ENCODE measurements at places on chromosomes 6 and 20. TPM values are rescaled to one million over a fixed set of nuclear protein-coding genes. Genes with fewer than 3 reads are reported as not detected.

The FAM217A gene
- not detected for total RNA-seq

DNA sequence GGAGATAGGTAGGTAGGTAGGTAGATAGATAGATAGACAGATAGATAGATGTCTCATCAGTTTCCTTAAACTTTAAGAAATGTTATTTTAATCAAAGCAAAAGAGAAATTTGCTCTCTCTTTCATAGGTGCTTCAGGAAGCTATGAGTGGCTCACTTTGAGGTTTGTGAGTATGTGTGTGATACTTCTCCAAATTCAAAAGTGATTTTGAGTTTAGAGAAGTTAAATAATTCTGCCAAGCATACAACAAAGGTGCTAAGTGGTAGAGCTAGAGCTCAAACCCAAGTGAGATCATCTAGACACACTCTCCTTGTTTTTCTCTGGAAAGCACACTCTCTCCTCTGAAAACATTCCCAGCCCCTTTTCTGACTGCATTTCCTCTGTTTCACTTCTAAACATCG, 156.2 kb downstream of the EDN1 start:
- no peak for DNase-seq

GRCh38 chr6:37137201-37138090, 32.5 kb upstream of the PIM1 start:
- peak; percentile 91 for DNase-seq

GRCh38 chr6:169118346-169118830, 135.3 kb downstream of the THBS2 start:
- DNase-seq, result no peak

GRCh38 chr6:43246301-43247113, 3.2 kb downstream of the TTBK1 start:
- no peak for DNase-seq

DNA sequence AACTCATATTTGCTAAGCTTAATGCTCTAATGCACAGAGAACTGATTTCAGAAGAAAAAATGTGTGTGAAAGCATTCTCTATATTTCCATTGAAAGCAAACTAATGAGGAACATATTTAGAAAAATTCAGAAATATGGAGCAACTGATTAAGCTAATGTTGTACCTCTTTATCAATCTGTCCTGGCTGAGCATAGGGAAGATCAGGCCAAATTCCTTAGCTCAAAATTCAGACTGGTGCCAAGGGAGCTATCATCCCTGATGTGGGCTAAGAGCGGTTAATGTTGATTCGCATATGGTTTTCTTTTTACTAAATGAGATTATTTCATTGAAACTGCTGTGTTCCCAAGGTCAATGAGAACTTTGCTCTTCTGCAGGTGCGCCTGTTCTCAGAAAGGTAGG, 93.9 kb upstream of the HS3ST5 start:
- no peak for DNase-seq

- no peak for DNase-seq
Measured at GRCh38 chr6:156396791-156397418, 380.3 kb upstream of the ARID1B start.

- no peak for DNase-seq
Measured at GRCh38 chr20:47546184-47547033, 44.7 kb downstream of the NCOA3 start.

Data from glomerular endothelial cell (primary cell).